ENCODE measurements at places on chromosomes 16 and 17.

GRCh38 chr17:38605841-38606645, at the start of gene SRCIN1:
Gene SRCIN1 (minus strand): TSS chr17:38605952. CDS start chr17:38605705, 247 bp downstream.
- peak; percentile 16 for DNase-seq

- DNase-seq: no peak
Observed at GRCh38 chr16:26649381-26650045, 417.2 kb upstream of the C16orf82 start.

GRCh38 chr16:46757339-46758050, 9.4 kb upstream of the MYLK3 start:
- no peak for DNase-seq

DNA sequence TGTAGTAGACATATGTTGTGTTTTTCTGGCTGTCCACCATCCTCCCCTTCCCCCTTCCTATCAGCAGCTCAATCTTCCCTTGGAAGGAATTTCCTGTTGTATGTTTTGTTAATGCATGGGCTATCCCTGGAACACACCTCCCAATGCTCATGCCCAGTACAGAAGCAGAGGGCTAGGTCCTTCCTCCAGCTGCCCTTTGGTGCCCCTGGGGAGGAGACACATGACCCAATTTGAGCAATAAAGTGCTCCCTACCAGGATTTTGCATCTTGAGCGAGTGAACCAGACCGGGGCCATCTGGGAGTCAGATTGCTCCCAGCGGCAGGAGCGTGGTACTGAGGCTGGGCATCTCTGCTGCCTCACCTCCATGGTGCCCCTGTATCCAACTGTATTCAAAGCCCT, 141.5 kb upstream of the MED13 start:
- DNase-seq: no peak

DNA sequence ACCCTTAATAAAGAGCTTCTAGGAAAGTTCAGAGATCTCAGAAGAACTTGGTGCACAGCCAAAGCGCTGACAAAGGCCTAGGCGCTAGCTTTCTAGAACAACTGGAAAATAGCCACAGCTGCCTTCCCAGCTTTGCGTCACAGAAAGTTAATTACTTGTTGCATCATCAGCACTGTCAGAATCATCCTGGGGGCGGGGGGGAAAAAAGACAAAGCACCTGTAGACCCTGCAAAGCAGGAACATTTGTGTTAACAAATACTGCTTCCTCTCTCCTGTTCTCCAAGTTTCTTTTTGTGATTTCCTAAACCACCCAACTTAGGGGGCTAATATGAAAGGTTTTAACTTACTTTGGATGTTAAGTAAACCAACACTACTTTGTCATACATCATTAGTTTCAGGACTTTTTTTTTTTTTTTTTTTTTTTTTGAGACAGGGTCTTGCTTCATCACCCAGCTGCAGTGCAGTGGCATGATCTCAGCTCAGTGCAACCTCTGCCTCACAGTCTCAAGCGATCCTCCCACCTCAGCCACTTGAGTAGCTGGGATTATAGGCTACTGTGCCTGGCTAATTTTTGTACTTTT, 4.8 kb upstream of the AARSD1 start:
- DNase-seq: no peak

DNA sequence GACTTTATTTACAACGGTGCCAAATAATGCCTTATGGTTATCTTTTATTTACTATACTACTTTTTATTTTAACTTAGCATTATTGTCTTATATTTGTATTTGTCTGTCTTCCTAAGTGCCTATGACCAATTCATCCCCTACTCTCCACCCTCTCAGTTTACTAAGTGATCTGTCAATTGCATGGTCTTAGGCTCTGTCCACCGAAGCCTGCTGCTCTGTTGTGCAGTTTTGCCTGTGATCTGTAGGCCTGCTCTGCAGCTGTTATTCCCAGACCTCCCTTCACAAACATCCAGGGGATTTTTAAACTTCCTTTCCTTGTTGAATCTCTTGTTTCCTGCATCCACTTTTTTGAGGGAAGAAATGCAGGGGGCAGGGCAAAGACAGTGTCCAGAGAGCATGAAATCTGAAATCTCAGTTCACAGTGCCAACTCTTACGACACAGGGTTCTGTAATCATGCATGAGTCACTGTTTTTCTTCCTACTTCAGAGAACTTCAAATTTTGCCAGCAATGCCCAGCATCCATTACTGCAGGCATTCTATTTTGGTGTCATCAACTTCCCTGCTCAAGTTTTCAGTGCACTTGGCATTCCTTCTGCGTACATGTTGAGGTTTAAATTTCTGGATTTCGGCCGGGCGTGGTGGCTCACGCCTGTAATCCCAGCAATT, 11.4 kb downstream of the SLFN5 start:
- DNase-seq: peak; percentile 92

- DNase-seq: no peak
Observed at GRCh38 chr16:74186561-74186971, 110.0 kb upstream of the PSMD7 start.

DNA sequence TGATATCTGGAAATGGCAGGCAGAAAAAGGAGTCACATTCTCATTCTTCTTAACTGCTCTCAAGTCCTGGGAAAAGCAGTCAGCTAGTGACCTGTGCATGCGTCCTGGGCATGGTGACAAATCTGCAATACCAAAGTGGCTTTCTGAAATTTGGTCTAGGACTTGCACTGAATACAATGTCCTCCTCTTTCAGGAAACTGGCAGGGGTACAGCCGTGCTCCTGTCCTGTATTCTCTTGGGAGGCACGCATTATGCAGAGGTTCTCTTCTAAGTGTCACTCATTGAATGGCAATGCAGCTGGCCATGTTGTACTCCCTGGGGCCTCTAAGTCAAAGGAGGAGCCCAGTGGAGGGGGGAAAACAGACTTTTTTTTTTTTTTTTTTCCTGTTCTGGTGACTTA, 10.6 kb downstream of the PHF12 start:
- DNase-seq: no peak

- no peak for DNase-seq
Observed at GRCh38 chr16:23288209-23288608, 13.9 kb upstream of the SCNN1B start.

GRCh38 chr17:2797226-2797625, 988 bp downstream of the RAP1GAP2 start:
- DNase-seq: no peak

DNA sequence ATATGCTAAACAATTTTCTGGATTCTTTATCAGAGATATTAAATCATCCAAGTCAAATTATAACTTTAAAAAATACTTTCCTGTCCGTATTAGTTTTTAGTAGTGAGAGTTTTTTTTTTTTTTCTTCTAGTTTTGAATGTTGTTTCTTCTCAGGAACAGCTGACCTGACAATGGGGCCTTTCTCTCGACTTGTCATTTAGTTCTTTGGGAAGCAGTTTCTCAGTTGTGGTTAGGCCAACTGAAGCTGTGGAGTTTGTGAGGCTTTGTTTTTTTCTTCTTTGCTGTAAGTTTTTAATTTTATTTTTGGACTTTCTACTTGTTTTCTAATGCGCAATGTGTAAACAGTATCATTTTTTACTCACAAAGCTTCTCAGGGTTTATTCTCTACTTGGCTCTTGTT, 140.8 kb downstream of the FTO start:
- no peak for DNase-seq

GRCh38 chr17:66655861-66656260, 179.1 kb upstream of the CACNG5 start:
- DNase-seq: no peak

DNA sequence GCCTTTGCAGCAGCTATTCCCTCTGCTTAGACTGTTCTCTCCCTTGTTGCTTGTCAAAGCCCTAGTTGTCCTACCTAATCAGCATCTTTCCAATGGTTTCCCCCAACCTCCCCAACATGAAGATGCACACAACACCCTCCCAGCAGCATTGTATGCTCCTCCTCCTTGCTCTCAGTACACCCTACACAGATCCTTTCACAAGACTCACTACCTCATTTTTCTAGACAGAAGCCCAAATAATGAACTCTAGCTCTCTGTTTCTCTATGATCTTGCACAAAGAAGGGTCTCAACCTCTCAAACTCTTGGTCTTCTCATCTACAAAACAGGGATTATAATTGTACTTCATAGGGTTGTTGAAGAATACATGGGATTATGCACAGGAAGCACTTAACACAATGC, 19.4 kb downstream of the PSME3IP1 start:
- DNase-seq: no peak

- no peak for DNase-seq
Observed at GRCh38 chr16:79756571-79756970, 156.0 kb upstream of the MAF start.

DNA sequence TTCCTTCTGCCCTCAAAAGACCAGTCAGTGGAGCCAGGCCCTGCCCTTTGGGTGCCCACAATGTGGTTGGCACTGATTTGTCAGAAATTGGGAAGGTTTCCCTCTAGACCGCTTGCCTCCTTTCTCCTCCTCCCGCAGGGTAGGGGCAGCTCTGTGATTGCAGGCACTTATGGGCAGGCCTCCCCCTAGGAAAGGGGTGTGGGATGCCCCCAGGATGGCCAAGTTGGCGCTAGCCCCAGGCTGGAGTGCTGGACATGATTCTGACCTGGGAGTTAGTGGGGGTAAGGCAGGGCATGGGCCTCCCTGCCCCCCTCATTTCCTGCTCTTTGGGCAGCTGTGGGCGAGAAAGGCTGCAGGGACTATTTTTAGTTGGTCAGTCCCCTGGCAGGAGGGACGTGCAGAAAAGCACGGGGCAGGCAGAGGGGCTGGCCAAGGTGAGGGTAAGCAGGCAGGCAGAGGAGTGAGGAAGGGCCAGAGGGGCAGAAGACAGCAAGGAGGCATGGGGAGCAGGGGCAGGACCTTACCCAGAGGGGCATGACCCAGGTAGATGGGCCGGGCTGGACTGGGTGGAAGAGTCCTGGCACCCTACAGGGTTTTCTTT, 3.3 kb downstream of the RARA start:
- no peak for DNase-seq

DNA sequence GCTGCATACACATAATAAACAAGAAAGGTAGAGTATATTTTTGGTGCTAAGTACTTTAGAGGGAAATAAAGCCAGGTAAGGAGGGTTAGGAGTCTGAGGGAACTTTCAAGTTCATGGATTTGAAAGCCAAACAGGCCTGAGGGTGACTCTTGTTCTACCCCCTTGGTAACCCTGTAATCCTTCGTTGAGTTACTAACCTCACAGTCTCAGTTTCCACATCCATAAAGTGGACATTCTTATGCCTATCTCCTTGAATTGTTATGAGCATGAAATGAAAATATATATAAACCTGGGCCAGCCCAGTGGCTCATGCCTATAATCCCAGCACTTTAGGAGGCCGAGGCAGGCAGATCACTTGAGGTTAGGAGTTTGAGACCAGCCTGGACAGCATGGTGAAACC, 22.4 kb downstream of the PECAM1 start:
- no peak for DNase-seq

- no peak for DNase-seq
Observed at GRCh38 chr16:68685685-68686478, 40.8 kb downstream of the CDH3 start.

DNA sequence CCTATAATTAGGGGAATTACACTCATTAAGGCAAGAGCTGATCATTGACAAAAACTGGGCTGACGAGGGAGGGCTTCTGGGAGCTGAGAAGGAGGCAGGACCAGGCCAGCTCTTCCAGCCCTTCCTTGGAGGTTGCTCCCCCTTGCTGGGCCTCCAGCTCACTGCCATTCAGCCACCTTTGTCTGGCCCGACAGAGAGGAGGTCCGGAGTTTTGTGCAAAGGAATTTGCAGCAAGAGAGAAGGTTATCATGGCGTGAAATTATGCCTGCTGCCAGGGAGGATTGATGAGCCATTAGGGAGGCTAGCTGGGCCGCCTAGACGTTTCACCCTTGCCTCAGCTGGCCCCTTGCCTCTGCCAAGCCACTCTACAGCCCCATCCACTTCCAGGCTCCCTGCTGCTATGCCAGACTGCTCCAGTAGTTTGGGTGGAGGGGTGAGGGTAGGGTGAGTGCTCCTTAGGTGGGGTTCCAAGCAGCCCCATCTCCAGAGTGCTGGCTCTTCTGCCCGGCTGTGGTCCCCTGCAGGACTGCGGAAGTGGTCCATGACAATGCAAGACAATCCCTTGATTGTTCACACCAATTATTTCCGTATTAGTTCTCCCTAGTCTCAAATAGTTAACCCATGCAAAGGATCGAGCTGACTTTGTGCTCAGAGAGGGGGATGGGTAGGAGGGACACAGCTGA, 17.1 kb upstream of the PHF12 start:
- no peak for DNase-seq

GRCh38 chr17:71437166-71437565, 683.7 kb upstream of the SOX9 start:
- no peak for DNase-seq

- DNase-seq: peak; percentile 76
Observed at GRCh38 chr17:78826421-78826820, 14.2 kb downstream of the USP36 start.

GRCh38 chr16:85980686-85981085, 81.7 kb downstream of the IRF8 start:
- DNase-seq: no peak

DNA sequence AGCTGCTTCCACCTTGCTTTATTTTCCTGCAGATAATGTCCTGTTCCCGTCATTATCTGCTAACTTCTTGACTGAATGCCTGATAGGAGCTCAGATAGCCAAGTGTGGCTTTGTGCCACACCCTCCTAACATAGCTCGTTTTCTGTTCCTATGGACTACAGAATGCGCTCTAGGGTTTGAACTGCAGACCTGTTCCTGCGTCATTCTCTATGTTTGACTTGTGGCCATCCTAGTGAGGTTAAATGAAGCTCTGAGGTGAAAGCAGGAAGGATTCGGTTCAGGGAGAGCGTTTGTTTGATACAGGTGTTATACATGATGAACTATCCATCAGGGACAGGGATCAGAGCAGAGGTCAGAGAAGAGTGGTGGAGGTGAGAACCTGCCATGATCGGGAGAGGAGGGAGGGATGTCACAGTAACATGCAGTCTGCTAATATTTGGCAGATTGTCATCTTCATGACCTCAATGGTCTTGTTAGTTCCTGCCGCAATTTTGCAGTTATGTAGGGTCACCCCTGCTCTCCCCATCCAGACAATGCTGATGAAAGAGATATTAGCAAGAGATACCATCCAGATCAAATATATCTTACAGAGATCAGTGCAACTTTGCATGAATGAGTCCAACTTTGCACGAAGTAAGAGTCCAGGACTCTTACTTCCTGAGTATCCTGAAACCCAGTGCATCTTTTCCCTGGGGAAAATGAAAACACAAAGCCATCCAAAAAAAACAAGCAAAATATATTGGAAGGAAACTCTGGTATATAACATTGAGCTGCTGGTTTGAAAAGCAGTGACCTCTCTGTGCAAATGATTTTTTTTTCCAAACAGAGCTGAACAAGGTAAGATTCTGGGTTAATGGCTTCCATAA, 32.8 kb downstream of the MPHOSPH6 start:
- no peak for DNase-seq

GRCh38 chr16:11131706-11132105, 124.3 kb downstream of the SOCS1 start:
- no peak for DNase-seq

DNA sequence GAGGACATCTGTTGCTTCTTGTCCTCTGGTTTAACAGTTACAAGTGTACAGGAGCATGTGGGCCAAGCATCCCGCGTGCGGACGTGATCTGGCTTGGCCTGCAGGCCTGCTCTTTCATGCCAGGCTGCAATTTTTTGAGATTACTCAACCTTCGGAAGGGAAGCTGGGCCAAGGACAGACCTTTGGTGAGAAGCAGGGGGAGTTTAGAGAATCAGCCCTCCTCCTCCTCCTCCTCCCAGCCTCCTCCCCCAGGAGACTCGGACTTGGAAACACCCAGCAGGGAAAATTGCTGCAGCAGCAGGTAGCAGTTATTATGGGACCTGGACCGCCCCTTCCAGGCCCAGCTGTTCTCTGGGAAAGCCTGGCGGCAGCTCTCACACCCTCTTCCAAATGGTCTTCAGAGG, 5.1 kb upstream of the KLHL36 start:
- DNase-seq: peak; percentile 44
